ENCODE measurements at places on chromosomes 11 and 22.

DNA sequence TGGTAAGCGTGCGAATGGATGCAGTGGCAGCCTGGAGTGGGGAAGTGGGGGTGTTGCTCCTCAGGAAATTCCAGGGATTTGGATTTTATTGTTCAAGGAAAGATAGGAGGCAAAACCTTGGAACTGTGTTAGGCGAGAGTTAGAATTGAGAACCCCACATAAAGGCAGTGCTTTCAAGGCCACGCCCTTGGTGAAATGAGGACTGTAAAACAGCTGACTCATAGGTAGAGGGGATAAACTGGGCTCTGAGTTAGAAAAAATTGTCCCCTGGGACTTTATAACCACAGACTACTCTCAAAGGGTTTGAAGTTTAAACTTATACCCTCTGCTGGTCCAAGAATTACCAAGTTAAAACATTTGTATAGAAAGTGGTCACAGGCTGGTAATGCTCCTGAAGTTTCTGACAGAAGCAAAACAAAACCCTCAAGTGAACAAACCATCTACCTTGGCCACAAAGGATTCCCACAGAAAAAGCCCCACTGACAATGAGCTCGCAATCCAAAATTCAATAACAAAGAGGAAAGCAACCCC, 250.3 kb upstream of the TBCEL start:
- no peak for DNase-seq

- DNase-seq: no peak
Measured at GRCh38 chr11:109940816-109941215, 152.4 kb upstream of the ZC3H12C start.

- DNase-seq: no peak
Measured at GRCh38 chr11:106133529-106133928, 56.1 kb downstream of the AASDHPPT start.

DNA sequence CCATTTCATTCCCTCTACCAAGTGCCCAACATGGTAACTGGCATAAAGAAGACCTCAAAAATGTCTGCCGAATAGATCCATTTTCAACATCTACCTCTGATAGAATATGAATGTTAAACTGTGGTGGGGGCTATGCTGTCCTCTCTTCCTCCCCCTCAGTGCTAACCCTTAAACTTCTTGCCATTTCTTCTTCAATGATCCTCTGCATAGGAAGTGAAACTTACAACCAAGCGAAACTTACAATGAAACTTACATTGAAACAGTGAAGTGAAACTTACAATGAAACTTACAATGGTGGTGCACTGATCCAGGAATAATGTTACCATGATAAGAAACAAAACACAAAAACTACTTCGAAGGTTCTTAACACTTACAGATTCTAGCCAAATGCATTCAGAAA, 4.7 kb downstream of the RTCB start:
- DNase-seq: no peak

- no peak for DNase-seq
Measured at GRCh38 chr11:12809364-12809763, 135.1 kb downstream of the TEAD1 start.

DNA sequence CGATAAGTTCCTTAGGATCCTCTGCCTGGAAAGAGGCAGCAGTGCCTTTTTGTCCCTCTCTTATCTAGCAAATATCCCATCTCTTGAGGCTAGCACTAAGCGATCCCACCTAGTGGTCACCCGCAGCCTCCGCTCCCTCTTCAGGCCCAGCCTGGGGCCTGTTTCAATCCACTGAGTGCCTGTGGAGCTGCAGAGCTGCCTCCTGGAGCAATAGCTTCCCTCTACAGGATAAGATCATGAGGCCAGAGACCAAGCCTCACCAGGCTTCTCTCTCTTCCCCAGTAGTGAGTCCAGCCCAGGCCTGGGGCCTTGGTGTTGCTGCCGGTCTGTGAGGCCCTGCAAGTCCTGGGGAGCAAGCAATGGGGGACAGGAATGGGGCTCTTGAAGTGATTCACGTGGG, 65.8 kb downstream of the SLC22A12 start:
- no peak for DNase-seq

DNA sequence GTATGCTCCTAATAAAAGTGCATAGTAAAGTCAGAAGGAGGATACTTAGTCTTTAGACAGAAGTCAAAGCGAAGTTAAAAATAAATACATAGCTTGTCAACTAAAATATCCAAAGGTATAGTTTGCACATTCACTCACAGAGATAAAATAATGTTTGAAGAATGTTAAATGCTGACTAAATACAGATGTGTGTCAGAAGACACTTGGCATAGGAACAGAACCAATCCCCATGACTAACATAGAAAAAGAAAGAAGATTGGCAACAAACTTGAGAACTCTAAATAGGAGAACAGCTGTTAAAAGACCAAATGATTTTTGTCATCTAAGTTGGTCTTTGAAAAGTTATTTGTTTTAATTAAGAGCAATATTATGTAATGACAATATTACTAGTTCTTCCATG, 1172.1 kb upstream of the RAG2 start:
- DNase-seq: no peak

GRCh38 chr11:9061807-9062206, 29.6 kb downstream of the SCUBE2 start:
- no peak for DNase-seq

GRCh38 chr11:36115378-36115801, 171.5 kb downstream of the LDLRAD3 start:
- DNase-seq: no peak

DNA sequence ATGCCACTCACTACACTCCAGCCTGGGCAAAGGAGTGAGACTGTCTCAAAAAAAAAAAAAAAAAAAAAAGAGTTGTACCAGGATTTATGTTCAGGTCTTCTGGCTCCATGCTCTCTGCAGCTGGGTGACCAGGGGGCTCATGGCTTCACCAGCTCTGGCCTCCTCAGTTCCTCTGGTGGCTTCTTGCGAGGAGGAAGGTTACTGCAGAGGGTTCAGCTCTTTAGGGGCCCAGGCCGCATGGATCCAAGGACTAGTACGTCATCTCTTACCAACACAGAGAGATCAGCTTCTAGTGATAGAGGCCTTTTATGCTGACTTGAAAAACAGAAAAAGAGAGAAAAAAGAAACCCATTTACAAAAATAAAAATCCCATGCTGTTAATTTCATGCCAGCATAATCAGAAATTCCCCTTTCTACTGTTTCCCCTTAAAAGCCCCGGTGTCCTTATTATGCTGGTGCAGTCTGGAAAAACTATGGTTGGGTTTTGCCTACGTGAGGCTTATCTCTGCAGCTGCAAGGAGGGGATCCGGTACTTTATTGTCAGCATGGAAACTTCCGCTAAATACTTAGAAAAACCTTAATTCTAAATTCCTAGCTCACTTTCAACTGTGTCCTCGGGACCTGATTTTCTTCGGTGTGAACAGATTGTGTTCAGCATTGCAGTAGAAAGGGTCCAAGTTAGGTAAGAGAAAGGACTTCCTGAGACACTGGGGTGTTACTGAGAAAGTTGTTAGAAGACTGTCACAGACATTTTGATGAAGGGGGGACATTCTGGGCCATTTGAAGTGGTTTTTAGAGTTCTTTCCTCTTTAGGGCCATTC, 13.7 kb downstream of the ZBTB16 start:
- DNase-seq: no peak
